ENCODE measurements at places on chromosomes 4 and X. TPM values are rescaled to one million over a fixed set of nuclear protein-coding genes. Genes with fewer than 3 reads are reported as not detected.

GRCh38 chr4:78417603-78418002 is 134.0 kb upstream of the ANXA3 start:
- no peak for DNase-seq
- peaks cover 5% of the 10 kb centered on the region for H3K36me3 ChIP-seq
- H3K27me3 ChIP-seq, result no peaks in the 10 kb centered on the region
- peaks cover 14% of the 10 kb centered on the region for H3K4me1 ChIP-seq

GRCh38 chr4:17477774-17478472 is 34.0 kb downstream of the QDPR start:
- no peak overlapping the region for H3K27ac ChIP-seq
- H3K27me3 ChIP-seq, result no peaks in the 10 kb centered on the region
- H3K36me3 ChIP-seq, result no peaks in the 10 kb centered on the region
- H3K4me3 ChIP-seq, result no peak overlapping the region

DNA sequence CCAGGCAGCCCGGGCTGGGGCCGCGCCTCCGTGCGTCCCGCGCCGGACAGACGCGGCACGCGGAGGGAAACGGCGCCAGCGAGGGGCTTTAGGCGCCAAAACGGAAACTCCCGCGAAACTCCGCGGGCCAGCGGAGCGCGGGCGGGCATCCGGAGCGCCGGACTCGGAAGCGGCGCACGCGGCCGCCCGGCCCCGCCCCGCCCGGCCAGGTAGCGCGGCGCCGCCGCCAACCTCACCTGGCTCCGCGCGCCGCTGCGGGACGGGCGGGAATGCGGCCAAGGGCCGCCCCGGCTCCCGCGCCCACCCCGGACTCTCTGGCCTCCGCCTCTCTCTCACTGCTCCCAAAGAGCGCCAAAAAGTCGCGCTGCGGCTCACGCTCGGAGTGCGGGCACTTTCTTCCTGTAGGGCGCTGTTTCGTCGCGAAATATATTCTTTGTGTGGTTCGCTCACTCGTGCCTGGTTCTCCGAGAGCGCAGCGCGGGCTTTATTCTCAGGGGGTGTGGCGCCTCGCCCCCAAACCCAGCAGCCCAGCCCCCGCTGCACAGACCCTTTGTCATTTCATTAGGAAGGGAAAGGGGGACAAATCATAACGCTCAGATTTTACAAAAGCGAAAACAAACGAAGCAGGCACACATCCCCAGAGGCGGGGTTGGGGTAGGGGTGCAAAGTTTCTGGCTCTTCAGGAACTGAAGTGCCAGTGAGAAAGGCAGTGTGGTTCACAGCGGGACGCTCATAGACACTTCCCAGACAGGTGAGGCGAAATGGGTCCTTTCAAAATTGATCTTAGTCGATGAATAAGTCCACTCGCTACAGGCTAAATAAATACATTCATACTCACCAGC is 961 bp upstream of the MBNL3 start:
- H3K27me3 ChIP-seq, result no peaks in the 10 kb centered on the region
- DNase-seq, result peak; percentile 63
- H3K36me3 ChIP-seq, result peaks cover 29% of the 10 kb centered on the region
- peaks cover 8% of the 10 kb centered on the region for H3K4me1 ChIP-seq
- H3K4me3 ChIP-seq, result peak overlapping the region; percentile 71

DNA sequence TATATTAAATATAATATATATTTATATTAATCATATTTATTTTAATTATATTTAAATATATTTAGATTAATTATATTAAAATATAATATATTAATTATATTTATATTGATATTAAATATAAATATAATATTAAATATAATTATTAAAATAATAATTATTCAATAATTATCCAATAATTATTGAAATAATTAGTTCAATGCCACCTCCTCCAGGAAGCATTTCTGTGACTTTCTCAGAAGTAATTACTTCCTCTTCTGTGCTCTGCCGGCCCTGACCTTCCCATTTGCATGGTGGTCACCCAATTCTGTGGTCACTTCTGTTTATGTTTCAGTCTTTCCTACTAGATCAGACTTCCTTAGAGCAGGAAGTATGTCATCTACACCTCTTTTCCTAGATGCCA is 45.8 kb downstream of the EVC2 start:
- no peak for DNase-seq
- H3K27ac ChIP-seq, result no peak overlapping the region
- H3K4me3 ChIP-seq, result no peak overlapping the region
- H3K4me1 ChIP-seq, result no peaks in the 10 kb centered on the region
- H3K27me3 ChIP-seq, result no peaks in the 10 kb centered on the region

DNA sequence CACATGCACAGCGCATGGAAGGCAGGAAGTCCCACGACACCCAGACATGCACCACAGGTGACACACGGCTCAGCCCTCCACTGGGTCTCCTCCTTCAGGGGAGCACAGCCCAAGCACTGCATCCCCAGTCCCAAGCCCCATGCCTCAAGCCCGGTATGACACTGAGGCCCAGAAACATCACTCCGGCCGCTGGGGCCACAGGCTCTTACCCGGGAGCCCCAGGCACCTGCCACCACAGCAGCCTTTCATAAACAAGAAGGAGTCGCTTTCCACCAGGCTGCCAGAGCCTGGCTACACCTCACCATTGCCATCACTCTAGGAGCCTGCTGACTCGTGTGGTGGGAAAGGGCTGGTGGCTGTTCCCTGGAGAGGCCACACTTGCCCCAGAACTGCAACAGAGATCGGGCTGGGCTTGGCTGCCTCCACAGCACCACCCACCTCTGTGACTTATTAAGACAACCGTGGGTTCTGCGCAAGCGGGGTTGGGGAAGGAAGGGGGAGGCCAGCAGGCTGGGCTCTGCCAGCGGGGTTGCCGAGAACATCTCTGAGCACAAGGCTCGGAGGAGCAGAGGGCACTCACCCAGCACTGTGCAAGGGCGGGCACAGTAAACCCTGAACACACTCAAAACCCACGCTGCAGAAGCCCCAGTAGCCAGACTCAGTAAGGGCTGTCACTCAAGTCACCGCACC is 4.5 kb downstream of the HAUS7 start:
- peaks cover 22% of the 10 kb centered on the region for H3K36me3 ChIP-seq
- no peaks in the 10 kb centered on the region for H3K27me3 ChIP-seq
- no peak overlapping the region for H3K27ac ChIP-seq
- no peak for DNase-seq
- H3K4me1 ChIP-seq, result no peaks in the 10 kb centered on the region

GRCh38 chrX:134849390-134849789 is 141.4 kb upstream of the SMIM10 start:
- H3K4me1 ChIP-seq, result no peaks in the 10 kb centered on the region
- no peak for DNase-seq
- no peak overlapping the region for H3K4me3 ChIP-seq
- no peak overlapping the region for H3K27ac ChIP-seq
- H3K36me3 ChIP-seq, result no peaks in the 10 kb centered on the region

- no peak for DNase-seq
- H3K27ac ChIP-seq, result no peak overlapping the region
- no peaks in the 10 kb centered on the region for H3K36me3 ChIP-seq
- H3K27me3 ChIP-seq, result no peaks in the 10 kb centered on the region
Measured at GRCh38 chrX:21319323-21319722, 54.9 kb upstream of the CNKSR2 start.

DNA sequence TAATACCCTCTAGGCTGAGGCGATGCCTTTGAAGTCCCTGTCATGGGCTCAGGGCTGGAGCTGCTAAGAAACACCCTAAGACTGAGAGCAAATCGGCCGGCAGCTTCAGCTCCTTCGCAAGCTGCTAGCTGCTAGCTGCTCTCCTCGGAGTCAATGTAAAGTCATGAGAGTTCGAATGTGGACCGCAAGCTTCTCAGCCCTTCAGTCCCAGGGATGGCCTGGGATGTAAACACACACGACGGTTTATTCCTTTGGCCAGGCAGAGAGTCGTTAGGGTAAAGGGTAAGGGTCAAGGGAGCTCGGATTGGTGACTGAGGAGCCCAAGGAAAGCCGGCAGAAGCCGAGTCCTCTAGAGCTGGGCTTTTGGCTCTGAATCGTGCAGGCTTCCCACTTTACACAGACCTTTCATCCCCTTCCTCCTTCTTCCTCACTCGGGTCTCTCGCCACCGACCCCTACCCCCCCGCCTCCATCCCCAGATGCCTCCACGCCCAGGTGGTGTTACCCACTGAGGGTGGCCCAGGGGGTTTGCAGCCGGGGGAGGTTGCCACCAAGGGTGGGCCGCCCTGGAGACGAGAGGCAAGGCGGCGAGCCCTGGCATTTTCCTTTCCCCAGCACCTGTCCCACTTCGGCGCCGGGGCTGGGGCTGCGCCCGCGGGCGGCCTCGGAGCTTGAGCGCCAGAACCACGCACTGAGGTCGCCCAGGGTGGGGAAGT is 3.1 kb upstream of the BCORL1 start:
- H3K4me3 ChIP-seq, result no peak overlapping the region
- H3K27ac ChIP-seq, result no peak overlapping the region
- no peak for DNase-seq

GNL3L gene
- total RNA-seq, result 67.5 TPM

CDX4 gene
- not detected for total RNA-seq

Data from Calu3 (cell line).